Stimulated activated CD4-positive, alpha-beta T cell treated with anti-CD3 and anti-CD28 coated beads, Interleukin-15, amount 100 ng/mL, for 1 hour (primary cell): ENCODE measurements at places on chromosomes 12 and 14.

GRCh38 chr12:39764944-39765560 lies 145.4 kb upstream of the ABCD2 start:
- DNase-seq = no peak

GRCh38 chr14:52885230-52885629 lies 65.6 kb downstream of the FERMT2 start:
- no peak for DNase-seq

DNA sequence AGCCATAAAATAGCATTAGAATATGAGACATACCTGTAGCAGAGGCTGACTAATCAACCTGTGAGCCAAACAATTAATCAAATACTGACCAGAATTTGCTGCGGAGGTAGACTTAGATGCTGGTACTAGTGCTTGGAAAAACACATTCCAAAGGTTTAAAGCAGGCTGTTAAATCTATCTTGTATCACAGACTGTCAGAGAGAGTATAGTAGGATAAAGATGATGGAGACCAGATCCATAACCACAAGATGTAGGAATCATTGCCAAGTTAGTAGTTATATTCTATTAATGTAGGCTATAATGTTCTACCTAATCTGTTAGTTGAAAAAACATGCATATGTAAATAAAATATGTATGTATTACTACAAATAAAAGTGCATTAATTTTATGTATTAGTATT lies 726.2 kb downstream of the SLC6A15 start:
- DNase-seq = no peak

DNA sequence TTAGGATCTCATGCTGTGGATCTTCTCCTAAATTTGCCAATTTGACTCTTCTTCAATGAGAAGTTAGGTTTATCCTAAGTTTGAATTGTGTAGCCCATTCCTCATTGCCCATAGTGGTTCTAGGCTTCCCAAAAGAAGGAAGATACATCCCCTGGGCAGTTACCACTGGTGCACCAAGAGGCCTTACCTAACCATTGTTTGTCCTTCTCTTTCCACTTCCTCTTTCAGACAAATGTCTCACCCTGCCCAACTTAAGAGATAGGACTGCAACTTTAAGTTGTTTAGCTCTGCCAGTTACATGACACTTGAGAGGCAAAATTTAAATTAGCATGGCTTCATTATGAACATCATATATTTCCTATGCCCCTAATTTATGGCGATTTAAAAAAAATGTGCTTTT lies 9.4 kb upstream of the KCNH3 start:
- DNase-seq = no peak

- DNase-seq = no peak
These were observed 46.2 kb downstream of the WSCD2 start for GRCh38 chr12:108175310-108175709.
